Stimulated activated CD4-positive, alpha-beta T cell treated with anti-CD3 and anti-CD28 coated beads, Interleukin-4, amount 100 ng/mL, for 48 hours (primary cell): ENCODE measurements at places on chromosomes 13 and 19.

DNA sequence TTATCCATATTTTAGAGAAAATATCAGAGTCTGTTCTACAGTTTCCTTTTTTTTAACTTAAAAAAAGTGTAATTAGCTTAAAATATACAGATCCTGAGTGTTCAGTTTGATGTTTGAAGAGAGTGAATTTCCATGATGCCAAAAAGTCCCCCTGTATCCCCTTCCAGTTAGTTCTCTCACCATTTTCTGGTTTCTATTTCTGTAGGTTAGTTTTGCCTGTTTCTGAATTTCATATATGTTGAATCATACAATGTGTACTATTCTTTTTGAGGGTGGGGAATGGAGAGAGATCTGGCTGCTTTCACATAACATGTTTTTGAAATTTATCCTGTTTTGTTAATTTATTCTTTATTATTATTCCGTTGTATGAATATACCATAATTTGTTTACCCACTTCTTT is 95.9 kb downstream of the PDS5B start:
- DNase-seq: no peak

DNA sequence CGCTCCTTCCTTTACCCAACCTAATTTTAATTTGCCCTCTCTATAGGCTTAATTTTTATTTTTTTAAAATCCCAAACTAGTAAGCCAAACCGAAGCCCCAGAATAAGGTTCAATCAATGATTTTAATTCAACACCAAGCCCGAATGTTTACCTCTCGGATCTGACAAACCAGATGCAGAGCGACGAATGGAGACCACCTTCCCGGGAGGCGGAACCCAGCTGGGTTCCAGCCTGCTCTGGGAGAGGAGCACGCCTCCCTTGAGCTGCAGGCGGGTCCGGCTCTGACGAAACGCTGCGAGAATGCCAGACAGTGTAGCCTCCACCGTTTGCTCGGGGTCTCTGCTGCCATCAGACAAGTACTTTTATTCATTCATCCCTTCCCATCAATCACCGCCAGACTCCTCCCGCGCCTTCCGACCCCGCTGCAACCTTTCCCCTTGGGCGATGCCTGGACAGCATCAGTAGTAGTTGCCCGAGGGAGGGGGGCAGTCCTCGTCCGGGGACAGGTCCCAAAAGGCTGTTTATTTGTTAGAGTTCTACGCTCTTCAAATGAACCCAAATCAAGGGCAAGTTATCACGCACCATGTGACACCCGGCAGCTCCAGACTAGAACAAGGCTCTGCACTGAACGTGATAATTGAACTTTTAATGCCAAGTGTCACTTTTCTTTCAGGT is 752 bp upstream of the EDNRB start:
- no peak for DNase-seq

GRCh38 chr19:12723381-12723640 is 421 bp downstream of the TNPO2 start:
- DNase-seq: no peak

GRCh38 chr13:85141401-85141800 is 657.8 kb downstream of the SLITRK6 start:
- DNase-seq: no peak

DNA sequence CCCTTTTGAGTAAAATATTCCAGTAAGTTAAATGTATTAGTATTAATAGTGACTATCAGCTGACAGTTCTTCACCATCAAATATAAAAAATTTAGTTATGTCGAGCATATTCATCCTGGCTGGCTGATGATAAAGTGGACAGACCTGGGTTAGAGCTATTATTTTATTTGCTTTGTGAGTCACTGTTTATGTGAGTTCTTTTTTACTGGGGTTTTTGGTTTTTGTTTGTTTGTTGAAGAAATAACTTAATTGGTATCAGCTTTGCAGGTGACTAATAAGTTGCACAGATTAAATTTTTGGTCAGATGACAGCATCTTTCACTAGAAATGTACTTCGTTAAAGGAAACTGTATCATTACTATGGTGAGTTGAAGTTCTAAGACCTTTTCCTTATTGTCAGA is 224.7 kb downstream of the GGACT start:
- no peak for DNase-seq

GRCh38 chr13:107518780-107519179 is 696.6 kb downstream of the LIG4 start:
- DNase-seq: no peak

GRCh38 chr13:39816936-39817335 is 161.5 kb downstream of the COG6 start:
- DNase-seq: no peak

DNA sequence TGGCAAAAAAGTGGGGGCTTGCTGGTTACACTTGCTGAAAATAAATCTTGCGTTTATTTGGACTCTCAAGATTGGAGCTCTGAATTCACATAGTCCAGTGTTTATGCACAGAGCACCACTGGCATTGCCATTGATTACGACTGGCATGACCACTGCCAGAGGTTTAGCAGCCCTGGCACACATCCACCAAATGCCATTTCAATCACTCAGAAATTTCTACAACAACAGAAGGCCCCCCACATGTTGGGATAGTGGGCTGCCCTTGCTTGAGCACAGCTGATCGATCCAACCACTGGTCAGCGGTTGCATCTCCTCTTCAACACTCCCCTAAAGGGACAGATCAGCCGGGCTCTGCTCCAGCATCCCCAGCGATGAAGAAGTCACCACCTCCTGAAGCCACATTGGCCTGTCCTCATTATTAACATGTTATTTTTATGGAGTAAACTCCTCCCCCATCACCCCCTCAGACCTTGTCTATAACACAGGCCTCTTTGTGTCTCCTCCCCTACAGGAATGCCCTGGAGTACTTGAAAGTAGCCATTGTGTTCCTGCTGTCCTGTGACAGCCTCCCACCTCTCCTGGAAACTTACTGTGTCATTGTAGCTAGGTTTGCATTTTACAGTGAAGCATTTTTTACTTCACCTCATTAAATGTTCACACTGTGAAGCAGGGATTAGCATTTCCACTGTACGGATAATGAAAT is 51.3 kb downstream of the CDADC1 start:
- no peak for DNase-seq

GRCh38 chr19:55252760-55253663 is 5.8 kb downstream of the PPP6R1 start:
- no peak for DNase-seq

- no peak for DNase-seq
Observed at GRCh38 chr19:1794424-1795172, 17.5 kb downstream of the ATP8B3 start.

- peak; percentile 68 for DNase-seq
Observed at GRCh38 chr19:43464134-43464775, 1.2 kb downstream of the LYPD3 start.

- DNase-seq: no peak
Observed at GRCh38 chr19:49339301-49340068, 4.3 kb downstream of the CD37 start.

GRCh38 chr19:32406161-32407003 is 812 bp downstream of the DPY19L3 start:
- DNase-seq: no peak

DNA sequence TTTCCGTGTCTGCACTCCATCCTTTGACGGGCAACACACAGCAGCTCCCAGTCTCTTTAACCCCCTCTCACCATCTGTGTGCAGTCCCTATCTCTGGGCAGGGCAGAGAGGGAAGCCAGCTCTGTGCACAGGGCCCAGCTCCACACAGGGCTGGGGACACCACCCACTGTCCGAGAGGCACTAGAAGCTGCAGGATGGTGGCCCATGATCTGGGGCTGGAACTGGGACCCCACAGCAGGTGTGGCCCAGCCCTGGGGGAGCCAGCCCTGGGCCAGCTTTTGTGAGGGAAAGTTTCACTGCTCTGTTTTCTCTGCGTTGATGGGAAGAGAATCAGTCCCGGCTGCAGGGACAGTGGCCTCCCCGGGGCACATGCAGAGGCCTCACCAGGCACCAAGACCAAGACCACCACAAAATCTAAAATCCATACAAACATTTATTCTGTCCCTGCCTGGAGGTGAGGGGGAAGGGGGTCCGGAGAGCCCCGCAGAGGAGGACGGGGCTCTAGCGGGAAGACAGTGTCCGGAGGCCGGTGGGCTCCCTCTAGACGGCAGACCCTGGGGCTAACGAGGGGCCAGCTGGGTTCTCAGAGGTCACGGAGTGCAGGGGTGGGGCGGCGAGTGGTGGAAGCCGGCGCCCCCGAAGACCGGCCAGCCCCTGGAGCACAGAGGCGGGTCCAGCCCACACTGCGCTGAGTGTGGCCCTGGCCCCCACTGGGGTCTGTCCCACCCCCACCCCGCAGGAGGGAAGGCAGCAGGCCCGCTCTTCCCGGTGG is 2.9 kb upstream of the ATP8B3 start:
- no peak for DNase-seq

- no peak for DNase-seq
Observed at GRCh38 chr13:81133066-81133465, 792.1 kb upstream of the SPRY2 start.

- no peak for DNase-seq
Observed at GRCh38 chr19:7004313-7004931, 16.8 kb downstream of the MBD3L2B start.

DNA sequence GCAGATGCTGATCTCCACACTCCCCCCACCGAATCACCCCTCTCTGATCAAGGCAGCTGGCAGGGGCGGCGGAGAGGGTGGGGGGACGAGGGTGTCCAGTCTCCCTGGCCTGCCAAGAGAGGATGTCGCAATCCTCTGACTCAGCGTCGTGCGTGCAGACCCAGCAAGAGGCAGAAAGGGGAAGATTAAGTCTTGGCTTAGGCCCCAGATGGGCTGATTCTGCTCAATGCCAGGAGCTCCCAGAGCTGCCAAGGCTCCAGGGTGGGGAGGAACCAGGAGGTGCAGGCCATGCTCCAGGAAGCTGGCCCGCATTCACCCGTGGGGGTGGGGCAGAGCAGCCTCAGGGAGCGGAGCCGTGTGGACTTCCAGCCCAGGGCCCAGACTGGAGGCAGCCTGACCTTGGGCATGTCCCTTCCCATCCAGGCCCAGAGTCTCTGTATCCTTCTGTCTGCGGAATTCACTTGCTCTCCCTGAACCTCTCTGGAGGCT is 6.6 kb upstream of the BCL3 start:
- no peak for DNase-seq

DNA sequence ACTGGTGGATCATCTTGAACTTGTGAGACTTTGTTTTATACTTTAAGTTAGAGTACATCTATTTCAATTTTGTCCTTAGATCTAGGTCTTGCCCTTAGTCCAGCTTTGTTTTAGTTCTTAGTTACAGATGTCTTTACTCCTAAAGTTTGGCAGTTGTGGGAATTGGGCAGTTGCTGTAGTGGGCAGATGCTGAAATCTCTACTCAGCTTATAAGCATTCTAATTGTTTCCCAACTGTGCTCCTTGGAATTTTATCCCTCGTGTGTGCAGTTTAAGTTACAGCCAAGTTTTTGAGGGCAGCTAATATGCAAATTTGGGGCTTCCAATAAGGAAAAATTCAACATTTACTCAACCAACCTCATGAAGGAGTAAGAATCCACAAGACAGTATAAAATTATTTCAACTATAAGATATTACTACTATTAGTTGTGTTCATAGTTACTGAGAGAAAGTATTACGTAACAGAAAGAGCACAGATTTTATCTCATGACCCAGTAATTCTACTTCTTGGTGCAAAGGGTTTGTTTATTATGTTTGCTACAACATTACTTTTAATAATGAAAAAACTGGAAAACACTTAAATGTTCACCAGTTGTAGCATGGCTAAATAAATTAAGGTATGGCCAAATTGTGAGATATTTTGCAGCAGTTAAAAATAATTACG is 32.9 kb downstream of the CCDC122 start:
- DNase-seq: no peak

DNA sequence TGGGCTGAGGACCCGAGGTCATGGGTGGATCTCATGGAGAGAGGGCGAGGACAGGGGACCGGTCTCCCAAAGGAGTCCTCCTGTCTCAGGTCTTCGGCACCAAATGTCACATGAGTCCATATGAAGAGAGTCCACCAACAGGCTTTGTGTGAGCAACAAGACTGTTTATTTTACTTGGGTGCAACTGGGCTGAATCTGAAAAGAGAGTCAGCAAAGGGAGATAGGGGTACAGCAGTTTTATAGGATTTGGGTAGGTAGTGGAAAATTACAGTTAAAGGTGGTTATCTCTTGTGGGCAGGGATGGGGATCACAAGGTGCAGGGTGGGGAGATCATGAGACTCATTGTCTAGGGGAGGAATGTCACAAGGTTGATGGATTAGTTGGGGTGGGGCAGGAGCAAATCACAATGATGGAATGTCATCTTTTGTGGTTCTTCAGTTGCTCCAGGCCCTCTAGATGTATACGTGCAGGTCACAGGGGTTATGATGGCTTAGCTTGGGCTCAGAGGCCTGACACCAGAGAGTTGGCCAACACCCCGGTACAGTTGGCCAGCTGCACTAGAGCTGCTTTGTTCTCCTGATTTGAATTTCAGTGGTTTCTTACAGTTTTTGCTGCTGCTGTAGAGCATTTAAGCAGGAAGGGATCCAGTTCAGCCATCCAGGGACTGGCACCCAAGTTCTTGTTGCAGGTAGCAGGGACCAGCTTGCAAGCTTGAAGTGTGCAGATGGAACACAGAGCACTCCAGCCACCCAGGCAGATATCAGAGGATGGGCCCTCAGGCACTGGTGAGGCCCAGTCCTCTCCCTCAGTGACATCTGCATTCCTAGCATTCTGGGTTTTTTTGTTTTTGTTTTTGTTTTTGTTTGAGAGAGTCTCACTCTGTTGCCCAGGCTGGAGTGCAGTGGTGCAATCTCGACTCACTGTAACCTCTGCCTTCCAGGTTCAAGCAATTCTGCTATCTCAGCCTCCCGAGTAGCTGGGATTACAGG is 26.4 kb upstream of the IGFL1 start:
- DNase-seq: no peak

GRCh38 chr13:79900356-79900755 is 419.4 kb downstream of the NDFIP2 start:
- DNase-seq: no peak

DNA sequence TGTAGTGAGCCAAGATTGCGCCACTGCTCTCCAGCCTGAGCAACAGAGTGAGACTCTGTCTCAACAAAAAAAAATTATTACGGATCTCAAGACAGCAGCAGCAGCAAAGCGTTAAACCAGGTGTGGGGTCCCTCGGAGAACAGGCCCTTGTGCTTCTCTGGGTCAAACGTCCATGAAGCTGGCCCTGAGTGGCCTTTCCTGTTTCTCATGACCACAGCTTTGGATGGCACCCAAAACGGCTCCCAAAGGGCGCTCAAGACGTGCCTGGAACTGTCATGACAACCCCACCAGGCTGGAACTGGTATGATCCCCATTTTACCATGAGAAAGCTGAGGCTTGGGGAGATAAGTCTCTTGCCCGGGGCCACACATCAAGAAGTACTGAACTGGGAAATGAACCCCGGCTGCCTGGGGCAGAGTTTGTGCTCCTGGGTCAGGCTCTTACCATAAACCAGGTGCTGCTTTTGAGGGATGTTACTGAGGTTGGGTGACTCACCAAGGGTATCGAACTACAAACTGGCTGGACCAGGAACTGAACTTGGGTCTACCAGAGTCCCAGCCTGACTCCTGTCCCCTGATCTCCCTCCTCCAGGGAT is 11.6 kb upstream of the SAMD1 start:
- DNase-seq: no peak

- DNase-seq: no peak
Observed at GRCh38 chr13:48488995-48489394, 43.9 kb downstream of the RCBTB2 start.
